ENCODE measurements at places on chromosomes 6 and 20.

DNA sequence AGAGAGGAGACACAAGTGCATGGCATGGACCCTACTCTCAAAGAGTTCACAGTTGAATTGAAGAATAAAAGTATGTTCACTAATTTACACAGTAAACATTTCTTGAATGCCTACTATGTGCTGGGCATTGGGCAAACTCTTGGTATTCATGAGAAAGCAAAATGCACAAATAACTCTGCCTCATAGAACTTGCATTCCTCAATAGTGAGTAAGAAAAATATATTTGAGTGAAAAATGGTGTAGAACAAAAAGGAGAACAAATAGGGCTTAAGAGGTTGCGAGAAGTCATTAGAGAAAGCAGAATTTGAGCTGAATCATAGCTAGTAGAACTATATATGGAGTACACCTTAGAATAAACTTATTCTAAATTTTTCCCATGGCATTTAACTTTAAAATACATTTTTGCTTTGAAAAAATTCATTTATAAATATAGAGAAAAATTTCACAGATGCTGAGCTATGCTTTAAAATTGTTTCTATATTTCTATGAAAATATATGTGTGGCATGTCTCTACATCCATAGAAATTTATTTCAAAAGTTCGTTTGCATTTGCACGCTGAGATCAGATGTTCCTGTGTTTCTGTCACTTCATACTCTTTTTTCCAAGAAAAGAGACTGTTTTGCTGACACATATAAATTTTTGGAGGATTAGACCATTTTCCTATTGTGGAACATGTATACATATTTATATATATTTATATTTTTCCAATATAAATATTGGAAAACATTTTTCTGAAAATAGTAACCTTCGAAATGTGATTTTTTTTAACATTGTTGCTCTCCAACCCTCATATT, 236.1 kb downstream of the KCNQ5 start:
- DNase-seq: no peak

GRCh38 chr20:49948809-49949507, 12.8 kb downstream of the RNF114 start:
- DNase-seq: no peak

DNA sequence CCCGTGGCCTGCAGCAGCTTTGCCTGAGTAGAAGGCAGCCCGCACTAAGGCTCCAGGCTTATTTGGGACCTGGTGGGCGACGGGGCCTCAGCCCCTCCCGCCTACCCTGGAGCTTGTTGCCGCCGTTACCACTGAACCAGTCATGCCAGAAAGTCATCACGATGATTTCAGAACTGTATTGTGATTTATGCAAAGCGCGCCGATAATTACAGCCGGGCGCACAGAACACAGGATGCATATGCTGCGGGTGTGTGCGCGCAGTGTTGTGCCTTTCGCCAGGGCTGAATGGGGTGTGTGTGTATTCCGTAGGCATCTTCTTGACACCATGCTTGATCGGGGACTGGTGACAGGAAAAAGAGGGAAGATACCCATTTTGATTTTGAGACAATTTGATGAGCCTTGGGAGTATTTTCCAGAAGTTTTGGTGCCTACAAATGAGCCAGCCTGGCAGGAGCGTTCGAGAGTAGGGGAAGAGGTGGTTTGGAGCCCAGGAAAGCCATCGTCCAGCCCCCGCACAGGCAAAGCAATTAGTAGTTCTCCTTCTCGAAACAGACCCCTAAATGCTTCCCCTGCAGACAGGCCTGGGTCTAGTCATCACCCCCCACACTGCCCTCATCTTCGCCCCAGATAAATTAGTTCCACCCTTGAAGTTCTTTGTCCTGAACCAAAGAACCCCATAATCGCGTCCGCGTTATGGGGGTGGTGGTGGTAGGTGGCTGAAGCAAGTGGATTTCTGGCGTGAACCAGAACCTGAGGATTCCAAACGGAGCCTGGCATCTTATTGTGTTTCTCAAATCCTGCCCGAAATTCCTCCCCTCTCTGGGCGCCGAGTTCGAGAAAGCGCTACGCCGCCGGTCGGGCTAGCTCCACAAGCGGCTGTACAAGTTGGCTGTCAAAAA, 1.9 kb upstream of the NR2E1 start:
- no peak for DNase-seq

- DNase-seq: no peak
Observed at GRCh38 chr6:54245265-54245664, 63.0 kb upstream of the TINAG start.

- DNase-seq: no peak
Observed at GRCh38 chr6:121533321-121533841, 97.9 kb downstream of the GJA1 start.

- DNase-seq: no peak
Observed at GRCh38 chr6:152142105-152142504, 334.6 kb downstream of the ESR1 start.

DNA sequence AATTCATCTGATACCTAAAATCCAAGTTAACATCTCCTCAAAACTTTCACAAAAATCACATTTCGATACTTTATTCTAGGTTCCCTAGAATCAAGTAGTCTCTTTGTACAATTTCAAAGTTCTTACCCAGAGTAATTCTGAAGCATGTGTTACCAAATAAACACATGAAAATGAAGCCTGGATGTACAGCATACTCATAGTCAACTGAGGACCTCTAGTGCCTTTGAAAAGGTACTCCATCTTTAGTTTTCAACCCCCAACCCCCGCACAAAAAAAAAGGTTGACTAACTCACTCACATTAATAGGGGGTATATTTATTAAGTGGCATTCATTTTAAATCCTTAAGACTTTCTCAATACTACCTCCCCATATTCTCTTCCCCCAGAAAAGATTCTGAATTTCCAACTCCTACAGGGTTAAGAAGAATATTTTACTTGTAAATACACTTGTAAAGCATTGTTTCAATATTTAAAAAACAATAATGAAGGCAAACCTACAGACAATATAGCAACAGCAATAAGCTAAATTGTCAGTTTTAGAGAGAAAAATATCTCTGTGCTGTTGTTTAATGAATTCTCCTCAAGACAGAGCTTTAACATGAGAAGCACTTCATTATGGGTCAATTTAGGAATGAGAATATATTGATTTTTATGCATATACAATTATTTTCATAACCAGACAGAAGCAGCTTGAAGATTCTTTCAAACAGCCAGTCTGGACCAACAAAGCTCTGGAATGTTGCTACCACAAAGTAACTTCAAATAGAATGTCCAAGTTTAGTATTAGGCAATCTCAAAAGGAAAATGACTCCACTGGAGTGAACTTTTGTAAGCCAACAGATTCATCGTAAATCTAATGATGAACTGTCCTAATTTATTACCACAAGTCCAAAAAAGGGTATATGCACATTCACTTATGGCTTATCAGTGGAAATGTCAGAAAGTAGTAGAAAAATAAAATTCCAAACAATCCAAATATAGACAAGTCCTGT, 3.3 kb downstream of the PLN start:
- DNase-seq: peak; percentile 52

GRCh38 chr6:107744927-107745326, 79.2 kb downstream of the SCML4 start:
- DNase-seq: no peak

GRCh38 chr20:22579119-22579427, 5.3 kb downstream of the FOXA2 start:
- DNase-seq: no peak

DNA sequence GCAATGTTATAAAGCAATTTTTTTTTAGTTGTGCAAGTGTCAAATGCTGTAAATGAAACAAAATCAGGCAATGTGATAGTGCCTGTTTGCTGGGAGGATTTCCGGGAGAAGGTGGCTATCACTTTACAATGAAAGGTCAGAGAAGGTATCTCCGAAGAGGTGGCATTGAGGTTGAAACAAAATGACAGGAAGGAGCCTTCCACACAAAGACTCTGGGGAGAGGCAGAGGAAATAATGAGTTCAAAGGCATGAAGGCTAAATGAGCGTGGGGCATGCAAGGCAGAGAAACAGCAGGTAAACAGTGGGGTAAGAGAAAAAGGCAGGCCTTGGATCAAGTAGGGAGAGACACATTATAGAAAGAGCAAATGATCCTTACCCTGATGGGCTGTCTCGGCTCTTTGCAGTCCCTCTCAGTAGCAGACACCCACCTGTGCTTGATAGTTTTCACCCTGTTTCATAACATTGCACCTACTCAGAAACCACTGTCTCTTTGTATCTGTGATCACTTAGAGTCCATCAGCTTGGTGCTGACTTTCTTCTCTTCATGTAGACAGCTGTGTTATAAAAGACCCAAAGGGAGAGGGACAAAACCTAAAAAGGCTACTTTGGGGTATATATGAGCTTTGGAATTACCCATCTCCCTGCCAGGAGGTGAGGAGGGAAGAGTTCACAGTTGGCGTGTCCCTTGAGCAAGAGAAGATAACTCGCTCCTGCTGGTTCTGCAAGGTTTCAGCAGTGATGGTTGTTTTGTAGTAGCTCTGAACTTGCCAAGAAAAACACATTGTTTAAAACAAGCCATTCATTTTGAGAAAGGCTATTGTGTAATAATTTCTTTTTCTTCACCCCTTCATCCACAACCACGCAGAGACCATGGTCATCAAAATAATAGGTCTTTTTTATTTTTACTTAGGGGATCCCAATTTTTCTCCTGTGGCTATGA, 22.3 kb downstream of the NRN1 start:
- DNase-seq: no peak

DNA sequence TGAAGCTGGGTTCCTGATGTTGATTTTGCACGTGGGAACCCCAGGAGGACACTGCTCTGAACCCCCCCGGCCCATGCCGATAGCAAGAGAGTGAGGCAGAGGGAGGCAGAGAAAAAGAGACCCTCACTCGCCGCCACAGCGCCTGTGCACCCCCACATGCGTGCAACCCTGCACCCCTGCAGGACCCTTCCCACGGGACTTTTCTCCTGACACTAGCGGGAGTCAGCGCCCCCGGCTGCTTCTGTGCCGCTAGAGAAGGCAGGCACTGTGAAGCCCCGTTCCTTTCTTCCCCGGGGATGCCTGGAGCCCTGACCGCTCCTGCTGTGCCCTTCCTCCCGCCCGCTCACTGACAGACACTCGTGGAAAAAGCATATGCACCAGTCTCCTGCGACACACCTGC, 67.4 kb downstream of the GMPR start:
- DNase-seq: no peak

GRCh38 chr6:110949679-110950285, 8.7 kb upstream of the GTF3C6 start:
- peak; percentile 53 for DNase-seq

DNA sequence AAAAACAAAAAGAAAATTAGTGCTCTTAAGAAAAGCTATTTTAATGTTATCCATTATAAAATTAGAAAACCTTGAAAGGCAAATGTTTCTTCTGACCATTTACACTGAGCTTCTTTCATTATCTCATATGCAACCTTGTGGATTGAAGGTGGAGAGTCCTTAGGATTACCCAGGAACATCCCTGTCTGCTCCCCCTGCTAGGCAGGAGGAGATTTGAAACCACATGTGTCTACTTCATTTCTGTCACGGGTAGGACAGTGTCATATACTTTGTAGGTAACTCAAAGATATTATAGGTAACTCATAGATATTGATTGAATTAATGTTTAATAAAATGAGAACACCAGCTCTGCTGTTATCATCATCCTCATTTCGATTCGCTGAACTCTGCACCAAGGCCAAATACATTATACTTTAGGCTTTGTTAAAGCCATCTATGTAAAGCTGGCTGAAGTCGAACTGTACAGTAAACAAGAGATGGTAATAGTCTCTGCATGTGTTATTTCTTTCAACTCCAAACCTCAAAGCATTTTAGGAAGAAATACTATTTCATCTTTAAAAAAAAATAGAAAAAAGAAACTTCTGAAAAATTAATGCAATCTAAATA, 49.5 kb downstream of the HDAC2 start:
- no peak for DNase-seq

DNA sequence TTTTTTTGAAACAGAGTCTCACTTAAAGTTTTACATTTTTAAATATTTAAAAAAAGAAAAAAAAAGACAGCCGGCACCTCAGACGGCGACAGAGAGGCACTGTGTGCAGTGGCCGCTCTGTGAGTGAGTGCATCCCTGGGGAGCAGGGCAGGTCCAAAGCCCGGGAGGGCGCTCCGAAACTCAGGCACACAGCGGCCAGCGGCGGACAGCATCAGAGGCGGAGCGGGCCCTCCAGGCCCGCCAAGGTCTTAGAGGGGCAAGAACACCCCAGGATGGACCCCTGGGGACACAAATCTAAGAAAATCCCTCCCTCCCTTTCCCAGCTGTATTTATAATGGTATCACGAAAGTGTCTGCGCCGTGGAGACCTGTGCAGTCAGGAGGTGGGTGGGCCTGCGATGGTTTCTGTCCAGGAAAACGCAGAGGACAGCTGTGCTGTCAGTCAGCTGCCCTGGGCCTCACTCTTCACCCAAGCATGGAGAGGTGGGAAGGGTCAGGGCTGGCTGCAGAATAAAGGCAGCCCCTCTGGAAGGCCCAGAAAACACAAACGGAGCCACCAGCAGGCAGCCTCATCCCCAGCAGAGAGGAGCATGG, 43.8 kb downstream of the TAF4 start:
- no peak for DNase-seq

DNA sequence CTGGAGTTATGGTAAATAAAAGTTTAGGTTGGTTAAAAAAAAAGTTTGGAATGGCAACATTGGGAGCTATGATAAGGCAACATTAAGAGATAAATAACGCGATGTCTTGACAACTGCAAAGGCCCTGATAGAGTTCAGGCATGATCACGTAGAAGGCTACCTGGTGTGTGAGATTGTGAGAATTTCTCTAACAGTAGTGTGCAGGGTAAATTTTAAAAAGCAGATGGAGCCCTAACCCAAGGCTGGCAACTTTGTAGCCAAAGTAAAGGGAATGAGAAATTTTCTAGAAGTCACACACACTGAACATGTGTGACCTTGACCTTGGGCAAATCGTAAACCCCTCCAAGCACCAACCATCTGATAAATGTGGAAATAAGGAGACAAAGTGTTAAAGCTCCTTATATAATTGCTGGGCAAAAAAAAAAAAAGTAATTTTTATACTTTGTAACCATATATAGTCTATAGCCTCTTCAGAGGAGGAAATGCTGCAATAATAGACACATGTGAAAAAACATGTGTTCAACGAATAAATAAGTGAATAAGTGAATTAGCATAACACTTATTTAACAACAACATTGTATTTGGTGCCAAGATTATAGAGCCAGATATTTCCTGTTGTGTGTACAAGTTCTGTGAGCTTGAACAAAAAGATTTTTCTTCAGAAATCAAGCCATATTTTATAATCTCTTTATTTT, 18.2 kb downstream of the KCNQ5 start:
- DNase-seq: no peak

- DNase-seq: no peak
Observed at GRCh38 chr6:13508711-13509705, 21.6 kb upstream of the GFOD1 start.

DNA sequence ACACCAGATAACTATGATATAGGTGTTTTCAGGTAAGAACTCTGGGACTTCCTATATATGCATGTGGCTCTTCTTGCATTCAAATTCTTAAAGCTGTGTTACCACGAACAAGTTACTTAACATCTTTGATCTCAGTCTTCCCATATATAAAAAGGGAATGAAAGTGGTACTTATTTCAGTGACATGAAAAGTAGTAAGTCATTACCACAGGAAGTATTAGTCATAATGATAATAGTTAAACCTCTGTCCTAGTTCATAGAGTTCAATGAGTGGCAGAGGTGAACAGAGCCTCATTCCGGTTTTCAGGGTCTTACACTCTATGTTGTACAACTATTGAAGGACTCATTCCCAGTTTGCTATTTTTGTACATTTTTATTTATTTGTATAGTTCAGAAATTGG, 237.0 kb downstream of the NKAIN2 start:
- DNase-seq: no peak

All from CD4-positive, alpha-beta T cell treated with Interleukin-21 for 1 hour (primary cell).